ENCODE measurements at places on chromosomes 11 and 22.

DNA sequence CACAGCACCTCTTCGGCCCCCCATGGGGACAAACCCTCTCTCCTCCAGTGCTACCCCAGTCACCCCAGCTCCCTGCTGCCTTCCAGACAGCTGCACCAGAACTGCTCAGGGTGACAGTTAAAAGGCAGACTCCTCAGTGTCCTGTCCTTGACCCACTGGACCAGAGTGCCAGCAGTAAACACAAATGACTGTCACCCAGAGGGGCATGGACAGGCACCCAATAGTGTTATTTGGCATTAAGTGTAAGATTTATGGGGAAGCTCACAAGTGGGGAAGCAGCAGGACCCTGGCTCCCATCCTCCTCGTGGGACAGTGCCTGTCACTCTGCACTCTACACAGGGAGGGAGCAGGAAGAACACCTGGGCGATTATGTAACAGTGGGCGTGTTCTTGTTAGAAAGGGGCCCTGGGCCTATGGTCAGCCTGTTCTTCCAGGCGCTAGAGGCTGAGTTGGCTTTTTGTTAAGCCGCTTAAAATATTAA, 5.0 kb downstream of the RPS19BP1 start:
- H3K27me3 ChIP-seq, result no peaks in the 10 kb centered on the region
- no peak overlapping the region for H3K4me3 ChIP-seq
- peak overlapping the region; percentile 27 for H3K27ac ChIP-seq
- peaks cover 47% of the 10 kb centered on the region for H3K36me3 ChIP-seq

- no peak for DNase-seq
- H3K4me1 ChIP-seq, result no peaks in the 10 kb centered on the region
- no peak overlapping the region for H3K4me3 ChIP-seq
- peaks cover 16% of the 10 kb centered on the region for H3K27me3 ChIP-seq
- H3K27ac ChIP-seq, result no peak overlapping the region
- H3K36me3 ChIP-seq, result no peaks in the 10 kb centered on the region
Measured at GRCh38 chr11:113932788-113933187, 28.2 kb downstream of the HTR3B start.

DNA sequence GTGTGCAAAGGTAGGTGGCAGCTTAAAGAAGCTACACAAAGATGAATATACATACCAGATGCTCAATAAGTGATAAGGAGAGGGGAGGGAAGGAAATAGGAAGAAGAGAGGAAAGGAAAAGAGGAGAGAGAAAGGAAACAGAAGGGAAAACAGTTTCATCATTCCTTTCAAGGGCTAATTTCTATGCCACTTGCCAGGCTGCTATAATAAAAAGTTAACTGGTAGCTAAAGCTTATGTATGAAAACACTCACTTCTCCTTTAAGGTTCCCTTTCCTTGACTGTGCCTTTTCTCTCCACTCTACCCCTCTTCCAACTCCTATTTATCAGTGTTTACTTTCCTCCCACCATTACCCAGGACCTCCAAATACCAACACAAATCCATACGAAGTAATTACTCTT, 347.9 kb downstream of the DLG2 start:
- H3K27me3 ChIP-seq, result no peaks in the 10 kb centered on the region
- H3K27ac ChIP-seq, result no peak overlapping the region
- no peak overlapping the region for H3K4me3 ChIP-seq
- no peaks in the 10 kb centered on the region for H3K36me3 ChIP-seq

GRCh38 chr11:33248416-33248971, 8.7 kb upstream of the HIPK3 start:
- no peaks in the 10 kb centered on the region for H3K27me3 ChIP-seq
- no peak overlapping the region for H3K4me3 ChIP-seq
- no peaks in the 10 kb centered on the region for H3K36me3 ChIP-seq
- H3K4me1 ChIP-seq, result no peaks in the 10 kb centered on the region
- no peak for DNase-seq
- H3K27ac ChIP-seq, result no peak overlapping the region

DNA sequence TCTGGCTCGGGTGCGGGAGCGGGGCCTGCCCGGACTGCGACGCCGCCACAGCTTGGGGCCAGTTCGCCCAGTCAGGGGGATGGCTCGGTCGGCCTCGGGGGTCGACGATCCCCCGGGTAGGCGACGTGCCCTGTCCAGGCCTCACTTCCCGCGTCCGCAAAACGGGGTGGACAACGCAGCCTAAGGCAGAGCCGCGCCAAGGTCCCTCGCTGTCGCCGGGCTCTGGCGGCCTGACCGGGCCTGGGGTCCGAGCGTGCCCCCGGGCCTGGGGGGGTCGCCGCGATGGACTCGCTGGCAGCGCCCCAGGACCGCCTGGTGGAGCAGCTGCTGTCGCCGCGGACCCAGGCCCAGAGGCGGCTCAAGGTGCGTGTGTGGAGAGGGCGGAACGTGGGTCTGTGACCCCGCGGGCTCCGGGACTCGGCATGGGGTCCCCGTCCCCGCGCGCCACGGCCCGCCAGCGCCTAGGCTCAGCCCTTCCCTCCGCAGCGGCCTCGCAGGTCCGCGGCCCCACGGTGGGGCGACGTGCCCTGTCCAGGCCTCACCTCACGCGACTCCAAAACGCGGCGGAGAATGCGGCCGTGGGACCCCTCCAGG, 4.2 kb downstream of the SEPTIN5 start:
- DNase-seq, result no peak
- peak overlapping the region; percentile 81 for H3K4me3 ChIP-seq
- peaks cover 10% of the 10 kb centered on the region for H3K4me1 ChIP-seq
- H3K36me3 ChIP-seq, result peaks cover 31% of the 10 kb centered on the region

- peak overlapping the region; percentile 24 for H3K4me3 ChIP-seq
- H3K27ac ChIP-seq, result peak overlapping the region; percentile 75
- H3K36me3 ChIP-seq, result no peaks in the 10 kb centered on the region
Measured at GRCh38 chr22:17705951-17706900, 67.7 kb downstream of the BCL2L13 start.

DNA sequence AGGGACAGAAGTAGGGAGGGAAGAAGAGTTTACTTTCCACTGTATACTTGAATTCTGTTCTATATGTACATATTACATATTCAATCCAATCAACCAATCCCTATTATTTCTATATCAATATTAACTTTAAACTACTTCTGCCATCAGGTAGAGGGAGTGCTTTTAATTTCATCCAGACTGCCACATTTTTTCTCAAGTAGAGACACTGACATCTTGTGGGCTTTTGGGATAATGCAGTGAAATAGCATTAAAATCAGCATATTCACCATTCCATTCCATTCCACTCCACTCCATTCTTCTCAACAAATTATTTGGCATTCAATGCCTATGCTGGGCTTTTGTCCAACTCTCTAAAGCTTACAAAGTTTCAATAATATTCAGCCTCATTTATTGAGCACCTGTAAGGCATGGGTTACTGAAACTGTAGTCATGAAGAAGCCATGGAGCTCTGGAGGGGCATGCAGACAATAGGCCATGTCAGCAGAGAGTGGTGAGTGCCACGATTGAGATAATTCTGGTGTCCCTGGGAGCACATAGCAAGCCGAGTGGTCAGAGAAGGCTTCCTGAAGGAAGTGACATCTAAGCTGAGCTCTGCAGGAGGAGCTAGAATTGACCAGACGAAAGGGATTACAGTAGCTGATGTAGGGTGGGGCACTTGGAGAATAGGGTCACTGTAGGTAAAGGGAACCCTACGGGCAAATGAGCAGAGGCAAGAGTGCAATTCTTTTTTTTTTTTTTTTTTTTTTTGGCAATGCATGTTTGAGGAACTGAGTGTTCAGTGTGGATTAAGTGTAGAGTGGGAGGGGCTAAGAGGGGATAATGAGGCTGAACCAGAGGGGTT, 12.8 kb upstream of the CLPB start:
- H3K36me3 ChIP-seq, result no peaks in the 10 kb centered on the region
- no peaks in the 10 kb centered on the region for H3K27me3 ChIP-seq
- DNase-seq, result peak; percentile 82
- no peak overlapping the region for H3K27ac ChIP-seq
- no peaks in the 10 kb centered on the region for H3K4me1 ChIP-seq
- no peak overlapping the region for H3K4me3 ChIP-seq

All from A673 (cell line).